ENCODE measurements at places on chromosomes 7 and 10.
A peak's percentile ranks its signal among the peaks of the same experiment; 100 is the strongest.

- no peak for DNase-seq
These were observed 80.1 kb downstream of the ZFAND4 start for GRCh38 chr10:45592432-45592831.

GRCh38 chr7:97272237-97272975 lies 154.9 kb downstream of the SDHAF3 start:
- DNase-seq = no peak

GRCh38 chr7:95684037-95684436 lies 87.7 kb upstream of the PDK4 start:
- no peak for DNase-seq

DNA sequence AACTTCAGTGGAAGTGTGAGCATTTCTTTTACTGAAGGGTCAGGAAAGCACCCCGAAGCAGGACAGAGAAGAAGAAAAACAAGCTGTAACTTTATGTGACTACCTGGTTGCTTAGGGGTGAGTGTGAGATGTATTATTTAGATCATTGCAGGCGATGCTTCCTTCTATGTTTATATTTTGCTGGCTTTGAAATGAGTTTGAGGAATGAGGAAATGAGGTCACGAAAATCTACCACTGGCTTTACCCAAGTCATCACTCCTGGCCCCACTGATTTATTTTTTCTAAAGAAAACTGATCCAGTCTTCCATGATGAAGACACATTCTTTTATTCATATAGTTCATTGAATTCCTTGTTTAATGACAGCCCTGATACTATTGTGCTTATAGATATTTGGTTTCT lies 716.6 kb upstream of the FZD8 start:
- DNase-seq = no peak

GRCh38 chr7:50745835-50746234 lies 36.9 kb downstream of the GRB10 start:
- no peak for DNase-seq

- DNase-seq = no peak
These were observed 55.0 kb upstream of the VWDE start for GRCh38 chr7:12458520-12459131.

DNA sequence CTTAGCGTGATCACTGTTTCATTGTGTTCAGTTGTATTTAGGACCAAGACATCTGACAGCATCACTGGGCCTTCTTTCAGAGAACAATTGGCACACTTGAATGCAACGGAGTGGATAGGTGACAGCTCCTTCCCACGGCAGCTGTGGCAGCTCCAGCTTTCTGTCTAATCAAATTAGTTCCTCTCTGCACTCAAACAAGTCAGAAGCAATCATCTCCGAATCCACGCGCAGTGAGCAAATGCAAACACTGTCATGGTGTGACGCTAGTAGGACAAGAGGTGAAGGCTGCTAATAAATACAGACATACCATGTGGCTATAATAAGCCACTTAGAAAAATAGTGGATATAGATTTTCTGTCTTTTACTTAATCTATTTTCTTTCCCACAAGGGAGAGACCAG lies 542.4 kb downstream of the ACTR3B start:
- no peak for DNase-seq

GRCh38 chr7:157566631-157567006 lies 229.8 kb downstream of the DNAJB6 start:
- no peak for DNase-seq

DNA sequence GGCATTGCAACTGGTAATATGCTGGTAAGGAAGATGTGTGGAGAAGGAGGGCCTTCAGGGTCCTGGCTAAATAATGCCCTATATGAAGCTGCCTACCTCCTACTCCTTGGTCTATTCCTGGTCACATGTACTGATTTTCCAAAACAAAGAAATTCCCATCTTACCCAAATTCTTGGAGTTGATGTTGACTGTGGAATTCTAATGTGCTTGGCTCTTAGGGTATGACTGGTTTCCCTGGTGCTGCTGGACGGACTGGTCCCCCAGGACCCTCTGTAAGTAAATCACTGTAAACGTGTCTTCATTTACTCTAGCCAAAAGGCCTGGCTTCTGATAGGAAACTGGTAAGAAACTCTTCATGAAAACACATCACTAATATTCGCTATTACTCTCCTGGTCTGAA lies 27.0 kb downstream of the COL1A2 start:
- no peak for DNase-seq

GRCh38 chr10:113385021-113385999 lies 167.5 kb upstream of the HABP2 start:
- peak; percentile 38 for DNase-seq

Measured in NK-92 treated with Interleukin-12 subunit alpha and Interleukin-12 subunit beta, amount 100 ng/mL, for 24 hours (cell line).